ENCODE measurements at places on chromosomes 11 and 22.

DNA sequence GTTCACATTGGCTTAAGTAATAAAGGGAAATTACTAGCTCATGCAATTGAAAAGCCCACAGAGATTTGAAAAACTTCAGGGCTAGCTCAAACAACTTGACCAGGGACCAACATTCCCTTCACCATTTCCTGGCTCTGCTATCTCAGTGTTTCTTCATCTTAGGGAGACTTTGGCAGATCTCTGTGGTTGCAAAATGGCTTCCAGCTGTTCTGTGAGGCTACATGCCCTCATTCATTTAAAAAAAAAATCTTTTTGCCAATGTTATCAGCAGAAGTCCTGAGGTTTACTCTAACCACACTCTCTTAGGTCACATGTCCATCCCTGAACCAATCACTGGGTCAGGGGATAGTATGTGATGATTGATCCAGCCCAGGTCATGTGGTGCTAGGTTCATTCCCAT, 13.9 kb upstream of the RASSF10 start:
- no peak for DNase-seq

- DNase-seq: no peak
Observed at GRCh38 chr11:103877221-103877620, 159.2 kb upstream of the DDI1 start.

- no peak for DNase-seq
Observed at GRCh38 chr11:115674176-115674936, 170.1 kb upstream of the CADM1 start.

DNA sequence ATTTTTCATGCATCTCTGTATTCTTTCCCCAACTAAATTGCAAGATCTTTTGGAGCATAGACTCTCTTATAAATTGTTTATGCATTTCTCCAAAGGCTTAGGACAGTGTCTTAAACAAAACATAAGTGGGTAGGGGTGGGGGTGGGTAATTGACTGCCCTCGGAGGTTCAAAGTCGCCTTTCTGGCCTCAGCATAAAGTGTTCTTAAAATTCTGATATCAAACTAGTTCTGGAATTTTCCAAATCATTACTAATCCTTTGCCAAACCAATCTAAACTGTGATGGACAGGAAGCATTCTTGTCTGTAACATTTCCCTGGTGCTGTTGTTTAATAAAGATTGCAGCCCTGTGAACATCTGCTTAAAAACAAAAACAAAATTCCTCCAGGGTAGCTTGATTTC, 61.8 kb upstream of the FAT3 start:
- no peak for DNase-seq

- DNase-seq: no peak
Observed at GRCh38 chr11:111846063-111846462, 25.3 kb downstream of the ALG9 start.

GRCh38 chr11:95867105-95867504, 56.8 kb downstream of the MTMR2 start:
- DNase-seq: no peak

DNA sequence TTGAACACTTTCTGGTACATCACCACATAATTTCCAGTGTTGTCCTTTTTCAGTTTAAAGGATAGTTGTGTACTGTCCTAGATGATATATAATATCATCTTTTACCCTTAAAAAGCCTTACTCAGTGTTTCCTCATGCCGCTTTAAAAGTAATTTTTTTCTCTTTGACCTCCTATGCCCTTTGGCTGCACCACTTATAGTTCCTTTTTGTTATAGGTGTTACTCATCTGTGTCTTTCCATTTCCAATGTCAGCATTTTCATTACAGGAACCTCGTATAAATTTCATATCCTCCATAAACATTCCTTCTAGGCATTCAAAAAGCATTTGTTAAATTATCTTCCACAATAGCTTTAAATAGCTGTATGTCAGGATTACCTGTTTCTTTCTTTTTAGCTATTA, 40.8 kb downstream of the USP47 start:
- no peak for DNase-seq

GRCh38 chr11:78208257-78209165, 19.8 kb downstream of the USP35 start:
- no peak for DNase-seq

DNA sequence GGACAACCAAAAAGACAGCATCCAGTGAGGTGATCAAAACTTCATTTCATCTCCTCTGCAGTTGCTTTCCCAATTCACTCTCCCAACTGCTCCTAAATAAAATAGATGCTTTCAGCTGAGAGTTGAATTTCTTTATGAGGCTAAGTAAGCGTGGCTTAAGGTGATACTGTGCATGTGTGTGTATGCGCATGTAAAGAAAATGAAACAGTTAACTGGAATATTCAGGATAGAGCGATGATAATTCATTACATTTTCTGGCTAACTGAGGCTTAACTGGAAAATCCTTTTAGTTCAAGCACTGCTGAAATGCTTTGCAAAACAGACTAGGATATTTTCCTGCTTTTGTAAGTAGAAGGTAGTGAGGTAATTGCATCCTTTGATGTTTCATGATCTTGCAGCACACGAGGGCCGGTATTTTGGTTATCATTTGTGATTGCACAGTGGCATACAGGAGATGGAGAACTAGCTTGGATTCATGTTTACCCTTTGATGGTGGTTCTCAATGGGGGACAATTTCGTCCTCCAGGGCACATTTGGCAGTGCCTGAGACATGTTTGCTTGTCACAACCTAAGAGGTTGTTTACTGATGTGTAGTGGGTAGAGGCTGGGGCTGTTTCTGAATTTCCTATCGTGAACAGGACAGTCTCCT, 71.2 kb downstream of the ZBTB16 start:
- no peak for DNase-seq

- DNase-seq: no peak
Observed at GRCh38 chr11:36394926-36395325, 98.8 kb downstream of the PRR5L start.

DNA sequence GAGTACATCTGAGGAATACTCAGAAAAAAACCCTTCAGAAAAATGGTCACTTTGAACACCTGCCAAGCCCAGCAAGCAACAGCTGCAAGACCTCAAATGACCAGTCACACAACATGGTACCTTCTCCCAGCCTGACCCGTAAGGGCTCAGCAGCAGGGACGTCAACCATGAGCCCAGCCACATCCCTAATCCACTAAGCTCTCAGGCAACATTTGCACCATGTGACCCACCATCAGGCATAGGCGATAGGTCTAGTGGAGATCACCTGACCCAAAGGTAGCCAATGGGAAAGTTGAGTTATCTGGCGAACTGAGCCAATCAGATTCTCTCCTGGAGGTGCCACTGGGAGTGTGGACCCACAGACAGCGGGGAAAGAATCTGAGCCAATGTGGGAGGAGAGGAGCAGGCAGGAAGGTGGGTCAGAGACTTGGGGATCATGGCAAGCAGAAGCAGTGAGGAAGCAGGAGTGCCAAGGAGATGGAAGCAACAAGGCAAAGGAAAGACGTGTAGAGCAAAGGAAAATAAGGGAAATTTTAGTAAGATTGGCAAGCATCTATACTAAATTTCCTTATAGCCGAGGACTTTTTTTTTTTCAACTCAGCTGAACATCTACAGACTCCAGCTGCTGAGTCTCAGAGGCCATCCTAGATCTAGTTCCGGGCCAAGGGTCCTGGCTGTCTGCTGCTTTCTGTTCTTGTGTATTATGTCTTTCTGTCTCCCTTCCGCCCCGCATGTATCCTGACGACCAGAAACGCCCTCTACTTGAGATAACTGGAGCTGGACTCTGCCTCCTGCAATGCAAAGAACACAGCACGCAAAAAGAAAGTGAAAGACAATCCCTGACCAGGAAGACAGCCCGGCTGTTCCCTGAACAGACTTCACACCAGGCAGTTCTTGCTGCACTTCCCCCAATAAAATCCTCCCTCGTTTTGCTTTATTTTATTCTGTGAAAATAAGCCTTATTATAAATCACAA, 11.0 kb upstream of the PLAAT2 start:
- no peak for DNase-seq

DNA sequence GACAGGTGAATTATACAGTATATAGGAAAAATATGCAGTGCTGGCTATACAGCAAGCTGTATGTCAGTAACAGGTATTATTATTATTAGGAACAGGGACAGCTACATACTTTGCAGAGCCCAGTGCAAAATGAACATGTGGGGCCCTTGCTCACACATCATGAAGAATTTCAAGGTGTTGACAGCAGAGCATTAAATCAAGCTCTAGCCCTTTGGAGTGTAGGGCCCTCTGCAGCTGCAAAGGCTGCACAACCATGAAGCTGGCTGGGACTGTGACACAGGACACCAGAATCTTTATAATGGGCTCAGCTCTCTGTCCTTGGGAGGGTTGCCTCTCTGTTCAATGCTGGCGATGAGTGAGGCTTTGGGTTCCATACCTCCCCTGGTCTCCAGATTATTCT, 44.9 kb upstream of the DAGLA start:
- no peak for DNase-seq

DNA sequence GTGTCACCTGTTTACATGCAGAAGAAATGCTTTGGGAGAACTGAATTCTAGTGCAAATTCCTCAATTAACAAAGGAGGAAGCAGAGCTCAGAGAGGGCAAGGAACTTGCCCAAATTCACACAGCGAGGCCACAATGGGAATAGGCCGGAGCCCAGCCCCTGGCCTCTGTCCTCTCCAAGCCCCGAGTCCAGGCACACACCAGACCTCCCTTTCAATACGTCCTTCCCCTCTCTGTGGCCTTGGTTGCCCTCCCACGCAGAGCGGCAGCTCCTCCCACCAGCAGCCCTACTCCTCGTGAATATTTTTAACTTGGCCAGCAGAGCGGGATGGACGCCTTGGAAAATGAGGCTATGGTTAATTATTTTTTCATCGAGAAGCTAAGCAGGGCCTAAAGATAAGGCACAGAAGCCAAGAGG, 1.6 kb upstream of the CARD10 start:
- DNase-seq: no peak

GRCh38 chr11:86681483-86681756, 9.0 kb upstream of the ME3 start:
- no peak for DNase-seq

GRCh38 chr11:117839936-117840813, 15.6 kb upstream of the FXYD2 start:
- peak; percentile 34 for DNase-seq

- DNase-seq: peak; percentile 67
Observed at GRCh38 chr11:79439886-79440570, 802 bp downstream of the TENM4 start.

DNA sequence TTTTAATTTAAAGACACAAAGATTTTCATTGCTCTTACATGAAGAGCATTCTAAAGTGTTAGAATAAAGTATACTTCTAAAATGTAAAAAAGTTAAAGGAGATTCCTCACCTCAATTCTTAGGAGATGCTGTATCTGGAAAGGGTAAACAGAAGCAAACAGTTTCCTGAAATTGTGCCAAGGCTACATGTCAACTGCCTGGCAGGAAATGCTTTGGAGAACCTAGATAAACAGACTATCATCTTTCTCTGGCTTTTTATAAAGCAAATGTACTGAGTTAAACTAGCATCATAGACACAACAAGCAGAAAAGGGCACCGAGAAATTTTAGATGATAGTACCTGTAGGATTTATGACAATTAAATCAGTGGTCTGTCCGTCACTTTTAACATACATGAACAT, 24.7 kb upstream of the AKIP1 start:
- DNase-seq: no peak

DNA sequence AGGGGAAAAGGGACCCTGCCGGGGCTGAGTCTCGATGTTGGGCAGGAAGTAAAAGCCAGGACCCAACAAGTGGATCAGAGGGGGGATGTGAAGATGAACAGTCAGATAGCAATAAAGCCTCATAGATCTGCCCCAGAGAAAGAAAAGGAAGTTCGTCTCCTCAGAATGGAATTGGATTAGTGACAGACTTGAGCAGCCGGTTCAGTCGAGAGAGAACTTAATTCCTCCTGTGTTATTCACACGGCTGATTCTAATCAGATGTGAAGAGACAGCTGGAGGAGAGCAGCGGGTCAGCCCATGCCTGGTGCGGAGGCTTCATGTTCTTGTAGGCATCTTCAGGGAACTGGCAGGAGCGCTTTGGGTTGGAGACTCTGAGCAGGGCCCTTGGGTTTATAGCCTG, 29.3 kb upstream of the CABP7 start:
- no peak for DNase-seq

DNA sequence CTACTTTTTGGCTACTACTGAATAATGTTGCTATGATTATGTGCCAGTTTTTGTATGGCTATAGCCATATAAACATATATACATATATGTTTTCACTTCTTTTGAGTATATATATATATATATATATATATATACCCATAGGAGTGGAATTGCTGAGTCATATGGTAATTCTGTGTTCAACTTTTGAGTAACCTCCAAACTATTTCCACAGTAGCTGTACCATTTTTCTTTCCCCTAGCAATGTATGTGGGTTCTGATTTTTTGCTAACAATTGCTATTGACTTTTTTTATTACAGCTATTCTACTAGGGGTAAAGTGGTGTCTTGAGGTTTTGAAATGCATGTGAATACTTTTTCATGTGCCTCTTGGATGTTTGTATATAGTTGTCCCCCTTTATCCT, 30.4 kb downstream of the CBL start:
- DNase-seq: no peak

- no peak for DNase-seq
Observed at GRCh38 chr11:34978236-34979191, 62.1 kb downstream of the PDHX start.

DNA sequence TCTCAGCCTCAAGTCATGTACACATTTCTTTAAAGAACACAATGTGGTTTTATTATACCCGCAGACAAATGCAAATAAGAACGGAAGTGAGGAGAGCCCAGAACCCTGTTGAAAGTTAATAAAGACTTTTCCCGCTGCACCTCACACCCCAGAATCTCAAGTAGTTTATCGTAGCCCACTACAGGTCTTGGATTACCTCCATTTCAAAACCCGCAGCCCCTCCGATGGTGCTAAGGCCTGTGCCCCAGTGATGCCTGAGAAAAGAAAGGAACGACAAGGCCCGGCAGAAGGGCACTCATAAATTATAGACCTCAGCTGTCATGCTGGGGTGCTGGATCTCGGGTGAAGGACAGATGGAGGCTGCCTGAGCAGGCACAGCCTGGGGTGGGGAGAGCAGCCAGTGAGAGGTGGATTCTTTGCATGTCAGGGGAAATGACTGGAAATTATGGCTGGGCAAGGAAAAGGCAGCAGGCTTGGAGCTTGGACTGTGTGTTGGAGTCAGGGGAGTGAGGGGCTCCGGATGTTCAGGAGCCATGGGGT, 354.1 kb downstream of the NTM start:
- no peak for DNase-seq

DNA sequence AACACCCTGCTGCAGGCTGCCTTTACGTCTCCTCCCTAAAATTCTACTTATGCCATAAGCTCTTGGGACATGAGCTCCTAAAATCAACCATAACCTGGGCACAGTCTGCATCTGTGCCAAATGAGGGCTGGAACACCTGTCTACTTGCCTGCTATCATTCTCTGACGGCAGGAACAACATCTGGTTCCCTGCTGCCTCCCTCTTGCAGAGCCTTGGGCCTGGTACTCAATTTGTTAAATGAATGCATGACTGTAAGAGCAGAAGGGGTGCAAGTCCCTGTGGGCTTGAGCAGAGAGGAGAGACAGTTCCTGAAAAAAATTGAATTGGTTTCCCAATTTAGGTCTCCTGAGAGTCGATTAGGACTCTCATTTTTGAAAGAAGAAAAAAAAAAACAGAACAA, 66.7 kb upstream of the CSNK2A3 start:
- no peak for DNase-seq

GRCh38 chr11:133086518-133086917, 445.8 kb downstream of the OPCML start:
- DNase-seq: no peak

GRCh38 chr22:46381142-46381541, 45.6 kb downstream of the TRMU start:
- DNase-seq: no peak

GRCh38 chr22:30910358-30910757, 58.2 kb downstream of the MORC2 start:
- no peak for DNase-seq

All from mesothelial cell of epicardium (in vitro differentiated cells).